ENCODE measurements at places on chromosomes 7 and 10.

- DNase-seq: peak; percentile 35
Observed at GRCh38 chr7:105131033-105131656, 117.1 kb downstream of the KMT2E start.

- peak; percentile 26 for DNase-seq
Observed at GRCh38 chr10:60237977-60238758, 151.5 kb downstream of the ANK3 start.

DNA sequence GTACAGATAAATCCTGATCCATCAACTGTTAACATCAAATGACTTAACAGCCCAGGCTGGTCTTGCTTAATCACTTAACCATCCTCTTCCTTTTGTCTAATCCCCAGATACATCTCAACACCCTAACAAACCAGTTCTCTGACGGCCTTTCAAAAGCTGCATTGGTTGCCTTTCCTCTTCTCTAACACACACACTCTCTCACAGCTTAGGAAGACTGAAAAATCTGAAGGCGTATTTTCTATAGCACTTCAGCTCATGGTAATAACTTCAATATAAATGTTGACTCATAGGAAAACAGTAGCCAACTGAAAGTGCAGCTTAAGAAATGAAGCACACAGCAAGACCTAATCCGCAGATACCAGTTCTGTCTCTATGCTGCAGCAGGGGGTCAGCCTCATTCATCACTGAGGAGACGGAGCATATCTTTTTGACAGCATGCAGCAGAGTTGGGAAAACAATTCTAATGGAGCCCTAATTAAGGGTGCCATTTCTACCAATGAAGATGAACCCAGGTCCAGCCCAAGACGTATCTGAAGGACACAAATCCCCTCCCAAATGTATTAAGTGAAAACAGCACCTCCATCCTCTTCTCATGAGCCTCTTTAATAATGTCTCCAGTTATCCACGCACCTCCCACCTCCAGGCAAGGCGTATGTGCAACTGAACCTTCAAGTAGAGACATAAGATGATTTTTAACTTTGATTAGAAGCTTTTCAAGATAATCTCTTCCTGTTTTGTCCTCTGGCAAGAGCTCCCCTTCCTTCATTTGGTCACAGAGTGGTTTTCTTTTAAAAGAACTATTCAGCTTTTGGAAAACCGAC lies 211.7 kb upstream of the NFE2L3 start:
- no peak for DNase-seq

GRCh38 chr7:111992601-111993000 lies 213.6 kb downstream of the DOCK4 start:
- no peak for DNase-seq

- DNase-seq: peak; percentile 80
Observed at GRCh38 chr7:158812684-158813083, 16.6 kb downstream of the ESYT2 start.
